ENCODE measurements at places on chromosomes 12 and 14.
A peak's percentile ranks its signal among the peaks of the same experiment; 100 is the strongest.

DNA sequence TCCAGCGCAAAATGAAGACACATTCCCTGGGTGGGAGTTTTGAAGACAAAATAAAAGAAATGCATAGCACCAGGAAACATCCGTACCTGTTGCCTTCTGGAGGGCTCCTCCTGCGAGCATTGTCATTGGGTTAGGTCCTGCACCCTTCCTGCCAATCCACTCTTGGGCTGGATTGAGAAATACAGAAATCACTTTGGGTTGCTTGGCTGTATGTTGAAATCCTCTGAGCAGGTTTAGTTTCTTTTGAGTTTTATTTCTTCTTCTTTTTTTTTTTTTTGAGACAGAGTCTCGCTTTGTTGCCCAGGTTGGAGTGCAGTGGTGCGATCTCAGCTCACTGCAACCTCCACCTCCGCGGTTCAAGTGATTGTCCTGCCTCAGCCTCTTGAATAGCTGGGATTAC is 67.6 kb downstream of the ARF6 start:
- no peaks in the 10 kb centered on the region for H3K27me3 ChIP-seq
- H3K4me1 ChIP-seq = peaks cover 25% of the 10 kb centered on the region
- H3K27ac ChIP-seq = no peak overlapping the region

DNA sequence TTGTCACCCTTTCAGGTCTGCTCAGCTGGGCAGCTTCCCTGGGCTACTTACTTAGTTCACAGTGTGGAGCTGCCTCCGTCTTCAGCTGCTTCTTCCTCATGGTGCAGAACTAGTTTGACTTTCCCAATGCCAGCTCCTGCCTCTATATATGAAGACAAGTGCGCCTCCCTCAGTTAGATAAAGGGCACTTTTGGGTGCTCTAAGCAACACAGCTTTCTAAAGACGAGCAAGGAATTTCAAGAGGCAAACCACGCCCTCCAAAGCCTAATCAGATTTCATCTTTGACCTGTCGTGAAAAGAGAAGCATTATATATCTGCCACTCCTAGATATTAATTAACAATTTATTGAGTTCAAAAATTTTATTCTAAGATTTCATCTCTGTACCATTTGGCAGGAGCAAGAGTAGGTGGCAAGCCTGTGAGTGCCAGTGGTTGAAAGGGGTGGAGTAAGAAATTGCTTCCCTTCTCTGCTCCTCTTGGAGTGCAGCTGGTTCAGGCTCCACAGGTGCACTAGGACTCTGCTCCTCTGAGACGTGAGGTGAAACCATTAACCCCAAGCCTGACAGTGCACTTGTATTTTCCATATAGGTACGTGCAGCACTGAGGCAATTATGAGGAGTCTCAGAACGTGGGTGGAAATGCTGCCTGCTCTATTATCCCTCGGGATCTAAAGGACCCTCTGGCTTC is 2.1 kb upstream of the SLC11A2 start:
- no peaks in the 10 kb centered on the region for H3K36me3 ChIP-seq
- H3K4me3 ChIP-seq = no peak overlapping the region

DNA sequence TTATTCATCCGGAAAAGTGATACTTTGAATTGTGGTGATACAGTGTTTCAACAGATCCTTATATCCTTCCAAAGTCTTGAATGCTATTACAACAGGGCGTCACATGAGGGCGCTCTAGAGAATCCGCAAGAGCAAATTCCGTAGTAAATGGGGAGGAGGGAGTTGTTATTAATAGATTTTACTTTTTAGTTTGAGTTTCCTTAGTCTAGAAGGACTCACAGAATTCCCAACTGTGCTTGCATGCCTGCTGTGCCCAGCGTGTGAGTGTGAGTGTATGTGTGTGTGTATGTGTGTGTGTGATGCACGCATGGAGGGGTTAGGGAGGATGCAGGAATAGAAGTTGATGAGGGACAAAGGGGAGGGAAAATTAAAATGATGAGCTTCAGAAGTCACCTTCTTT is 375.3 kb downstream of the C12orf75 start:
- no peak overlapping the region for H3K27ac ChIP-seq
- H3K27me3 ChIP-seq = no peaks in the 10 kb centered on the region
- DNase-seq = no peak
- no peak overlapping the region for H3K4me3 ChIP-seq
- no peaks in the 10 kb centered on the region for H3K36me3 ChIP-seq
- H3K4me1 ChIP-seq = no peaks in the 10 kb centered on the region

GRCh38 chr12:41140117-41140516 is 48.0 kb upstream of the PDZRN4 start:
- no peak overlapping the region for H3K27ac ChIP-seq
- no peak overlapping the region for H3K4me3 ChIP-seq
- no peaks in the 10 kb centered on the region for H3K4me1 ChIP-seq
- no peaks in the 10 kb centered on the region for H3K36me3 ChIP-seq
- H3K27me3 ChIP-seq = no peaks in the 10 kb centered on the region

GRCh38 chr12:54217774-54218241 is 29.0 kb upstream of the SMUG1 start:
- DNase-seq = no peak
- peak overlapping the region; percentile 25 for H3K4me3 ChIP-seq
- no peaks in the 10 kb centered on the region for H3K36me3 ChIP-seq
- H3K4me1 ChIP-seq = peaks cover 20% of the 10 kb centered on the region

- H3K27ac ChIP-seq = no peak overlapping the region
- no peak for DNase-seq
- no peak overlapping the region for H3K4me3 ChIP-seq
- peaks cover 3% of the 10 kb centered on the region for H3K4me1 ChIP-seq
- H3K36me3 ChIP-seq = no peaks in the 10 kb centered on the region
- no peaks in the 10 kb centered on the region for H3K27me3 ChIP-seq
Measured at GRCh38 chr12:95118138-95118787, 44.8 kb upstream of the NR2C1 start.

- H3K4me3 ChIP-seq = no peak overlapping the region
- no peak overlapping the region for H3K27ac ChIP-seq
- peaks cover 2% of the 10 kb centered on the region for H3K27me3 ChIP-seq
- DNase-seq = no peak
- peaks cover 15% of the 10 kb centered on the region for H3K4me1 ChIP-seq
- peaks cover 2% of the 10 kb centered on the region for H3K36me3 ChIP-seq
Measured at GRCh38 chr14:69753860-69754259, 13.1 kb upstream of the SRSF5 start.

DNA sequence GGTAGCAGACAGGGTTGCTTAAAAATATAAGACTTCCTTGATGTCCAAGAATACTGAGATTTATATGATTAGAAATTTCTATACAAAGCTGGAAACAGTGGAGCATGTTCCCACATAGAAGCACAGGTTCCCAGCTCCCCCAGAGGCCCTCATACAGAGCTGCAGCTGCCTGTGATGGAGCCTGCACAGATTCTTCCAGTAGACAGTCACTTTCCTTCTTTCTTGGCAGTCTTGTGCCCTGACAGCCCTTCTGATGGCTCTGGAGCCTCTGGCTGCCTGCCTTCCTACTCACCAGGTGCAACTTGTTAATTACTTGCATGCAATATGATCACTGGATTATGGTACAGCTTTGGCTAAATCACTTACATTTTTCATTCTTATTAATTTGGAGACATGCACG is 44.4 kb downstream of the BICD1 start:
- DNase-seq = no peak
- no peaks in the 10 kb centered on the region for H3K4me1 ChIP-seq
- peaks cover 2% of the 10 kb centered on the region for H3K27me3 ChIP-seq
- H3K27ac ChIP-seq = no peak overlapping the region
- H3K4me3 ChIP-seq = no peak overlapping the region
- no peaks in the 10 kb centered on the region for H3K36me3 ChIP-seq

DNA sequence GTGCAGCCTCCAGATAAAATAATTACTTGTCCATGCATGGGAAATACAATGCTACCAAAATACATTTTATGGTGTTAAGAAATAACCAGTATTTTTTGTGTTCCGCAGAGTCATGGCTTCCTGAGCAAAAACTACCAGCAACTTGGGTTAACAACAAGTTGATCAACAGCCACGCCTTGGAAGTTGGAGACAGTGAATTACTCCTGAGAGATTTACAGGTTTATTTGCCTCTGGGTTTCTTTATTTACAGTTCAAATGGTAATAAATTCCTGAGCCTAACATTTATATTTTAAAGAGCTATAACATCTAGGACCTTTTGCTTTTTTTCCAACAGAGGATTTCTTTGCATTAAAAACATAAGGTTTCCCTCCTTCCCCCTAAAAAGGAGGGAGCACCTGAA is 194.0 kb downstream of the IPO8 start:
- no peaks in the 10 kb centered on the region for H3K4me1 ChIP-seq
- DNase-seq = no peak
- H3K36me3 ChIP-seq = no peaks in the 10 kb centered on the region
- no peaks in the 10 kb centered on the region for H3K27me3 ChIP-seq
- no peak overlapping the region for H3K27ac ChIP-seq
- no peak overlapping the region for H3K4me3 ChIP-seq

DNA sequence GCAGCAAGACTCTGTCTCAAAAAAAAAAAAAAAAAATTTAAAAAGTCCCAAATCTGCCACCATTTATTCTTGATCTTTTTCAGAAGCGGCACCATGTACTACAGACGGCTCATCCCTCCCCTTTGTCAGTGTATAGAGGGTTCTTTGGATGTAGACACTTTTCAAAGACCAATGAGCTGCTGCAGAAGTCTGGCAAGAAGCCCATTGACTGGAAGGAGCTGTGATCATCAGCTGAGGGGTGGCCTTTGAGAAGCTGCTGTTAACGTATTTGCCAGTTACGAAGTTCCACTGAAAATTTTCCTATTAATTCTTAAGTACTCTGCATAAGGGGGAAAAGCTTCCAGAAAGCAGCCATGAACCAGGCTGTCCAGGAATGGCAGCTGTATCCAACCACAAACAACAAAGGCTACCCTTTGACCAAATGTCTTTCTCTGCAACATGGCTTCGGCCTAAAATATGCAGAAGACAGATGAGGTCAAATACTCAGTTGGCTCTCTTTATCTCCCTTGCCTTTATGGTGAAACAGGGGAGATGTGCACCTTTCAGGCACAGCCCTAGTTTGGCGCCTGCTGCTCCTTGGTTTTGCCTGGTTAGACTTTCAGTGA is 6.5 kb upstream of the ACACB start:
- no peak for DNase-seq
- no peaks in the 10 kb centered on the region for H3K27me3 ChIP-seq
- peaks cover 6% of the 10 kb centered on the region for H3K4me1 ChIP-seq
- H3K4me3 ChIP-seq = peak overlapping the region; percentile 31

- DNase-seq = peak; percentile 36
- no peak overlapping the region for H3K4me3 ChIP-seq
- no peaks in the 10 kb centered on the region for H3K36me3 ChIP-seq
- peaks cover 10% of the 10 kb centered on the region for H3K4me1 ChIP-seq
Measured at GRCh38 chr12:88235183-88235833, 93.2 kb downstream of the TMTC3 start.

DNA sequence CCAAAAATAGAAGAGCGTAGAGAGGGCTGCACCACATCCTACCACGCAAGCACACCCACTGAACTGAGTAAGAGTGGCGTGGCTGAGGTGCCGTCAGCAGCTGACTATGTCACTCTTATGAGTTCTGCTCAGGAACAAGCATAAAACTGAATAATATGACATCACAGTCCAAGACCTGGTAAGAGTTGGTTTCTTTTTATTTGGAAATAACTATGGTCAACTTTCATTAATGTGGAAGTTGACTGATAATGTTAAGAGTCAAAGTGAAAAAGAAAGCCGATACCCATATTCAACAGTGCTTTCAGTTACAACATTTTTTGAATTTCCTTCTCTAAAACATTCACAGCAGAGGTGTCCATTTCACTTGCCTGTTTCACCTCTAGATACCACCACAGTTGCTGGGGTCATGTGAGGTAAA is 44.6 kb downstream of the GNS start:
- H3K27me3 ChIP-seq = no peaks in the 10 kb centered on the region
- H3K4me3 ChIP-seq = peak overlapping the region; percentile 21
- peaks cover 60% of the 10 kb centered on the region for H3K36me3 ChIP-seq
- no peak for DNase-seq
- peaks cover 31% of the 10 kb centered on the region for H3K4me1 ChIP-seq
- H3K27ac ChIP-seq = peak overlapping the region; percentile 69

DNA sequence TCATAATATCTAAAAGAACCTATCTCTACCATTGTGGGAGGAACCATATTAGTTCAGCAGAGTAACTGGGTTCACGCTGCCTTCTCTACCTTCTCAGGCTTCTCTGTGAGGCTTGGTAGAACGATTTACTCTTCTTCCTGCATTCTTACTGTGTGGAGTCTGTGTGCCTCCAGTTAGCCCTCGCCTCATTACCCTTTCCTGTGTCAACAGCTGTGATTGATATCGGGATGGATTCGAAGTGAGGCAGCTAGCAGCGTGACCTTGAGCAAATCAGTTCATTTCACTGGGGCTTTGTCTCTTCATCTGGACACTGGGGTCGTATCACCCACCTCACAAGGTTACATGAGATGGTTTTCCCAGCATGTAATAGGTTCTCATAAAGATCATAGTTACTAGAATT is 4.6 kb upstream of the VRK1 start:
- peaks cover 6% of the 10 kb centered on the region for H3K4me1 ChIP-seq
- H3K4me3 ChIP-seq = no peak overlapping the region
- H3K27ac ChIP-seq = no peak overlapping the region
- H3K27me3 ChIP-seq = peaks cover 14% of the 10 kb centered on the region

DNA sequence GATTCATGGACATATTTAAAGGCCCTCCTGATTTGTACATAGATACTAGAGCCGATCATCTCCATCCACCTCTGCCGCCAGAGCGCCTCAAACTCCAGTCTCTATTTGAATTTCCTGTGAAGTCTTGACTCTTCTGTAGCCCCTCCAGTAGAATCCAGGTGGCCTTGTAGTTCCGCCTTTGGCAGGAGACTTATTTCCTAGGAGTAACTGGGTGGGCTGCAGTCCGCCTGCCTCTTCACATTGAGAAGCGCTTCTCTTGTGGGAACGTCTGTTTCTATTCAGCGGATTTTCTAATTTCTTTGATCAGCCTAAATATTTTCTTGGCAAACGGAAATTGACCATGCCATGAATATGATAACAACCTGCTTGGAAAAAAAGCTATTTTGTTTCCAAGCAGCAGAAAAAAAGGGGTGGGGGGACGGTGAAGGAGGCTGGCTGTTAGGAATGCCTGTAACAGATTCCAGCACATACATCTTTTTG is 9.0 kb upstream of the SIX1 start:
- H3K4me1 ChIP-seq = peaks cover 27% of the 10 kb centered on the region
- DNase-seq = no peak
- H3K4me3 ChIP-seq = peak overlapping the region; percentile 77
- peaks cover 12% of the 10 kb centered on the region for H3K36me3 ChIP-seq
- no peak overlapping the region for H3K27ac ChIP-seq

GRCh38 chr14:58426670-58427280 is 556 bp downstream of the TIMM9 start:
- peaks cover 34% of the 10 kb centered on the region for H3K4me1 ChIP-seq
- H3K4me3 ChIP-seq = peak overlapping the region; percentile 92
- peaks cover 20% of the 10 kb centered on the region for H3K36me3 ChIP-seq
- DNase-seq = peak; percentile 47
- H3K27me3 ChIP-seq = peaks cover 3% of the 10 kb centered on the region
